EL (cell line): ENCODE measurements at places on chromosomes 12 and 14.

DNA sequence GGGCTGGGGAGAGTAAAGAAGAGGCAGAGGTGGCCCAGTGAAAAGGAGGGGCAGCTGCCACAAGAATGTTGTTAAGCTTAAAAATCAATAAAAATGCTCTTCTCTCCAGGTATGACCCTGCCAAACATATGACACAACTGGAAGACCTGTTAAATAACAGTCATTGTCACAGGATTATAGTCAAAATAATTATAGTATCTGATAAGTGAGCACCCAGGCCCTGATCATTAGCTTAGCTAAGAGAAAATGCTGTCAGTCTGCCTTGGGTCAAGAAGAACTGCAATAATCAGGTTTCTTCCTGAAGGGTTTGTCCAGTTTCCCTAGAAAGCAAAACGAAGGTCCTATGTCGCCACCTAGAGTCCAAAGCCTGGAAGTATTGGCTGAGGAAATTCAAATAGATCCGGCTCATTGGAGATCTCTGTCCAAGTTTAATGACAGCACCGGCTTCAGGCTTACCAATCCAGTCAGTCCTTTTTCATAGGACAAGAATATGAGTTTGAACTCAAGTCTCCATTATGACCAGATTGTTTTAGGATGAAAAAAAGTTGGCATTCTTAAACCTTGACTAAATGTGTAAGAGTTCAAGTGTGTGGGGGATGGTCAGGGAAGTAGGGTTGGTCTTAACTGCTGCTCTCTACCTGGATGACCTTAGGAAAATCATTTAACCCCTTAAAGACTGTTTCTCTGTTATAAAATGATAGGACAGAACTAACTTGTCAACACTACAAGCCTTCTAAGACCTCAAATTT is 22.5 kb upstream of the NKX2-8 start:
- DNase-seq = peak; percentile 64

- DNase-seq = no peak
These were observed 15.8 kb downstream of the SLC8B1 start for GRCh38 chr12:113318900-113319628.

- DNase-seq = peak; percentile 71
These were observed 79.5 kb downstream of the ARMH4 start for GRCh38 chr14:58072288-58073071.

- peak; percentile 27 for DNase-seq
These were observed 172.7 kb upstream of the OR4E1 start for GRCh38 chr14:21846227-21846885.

DNA sequence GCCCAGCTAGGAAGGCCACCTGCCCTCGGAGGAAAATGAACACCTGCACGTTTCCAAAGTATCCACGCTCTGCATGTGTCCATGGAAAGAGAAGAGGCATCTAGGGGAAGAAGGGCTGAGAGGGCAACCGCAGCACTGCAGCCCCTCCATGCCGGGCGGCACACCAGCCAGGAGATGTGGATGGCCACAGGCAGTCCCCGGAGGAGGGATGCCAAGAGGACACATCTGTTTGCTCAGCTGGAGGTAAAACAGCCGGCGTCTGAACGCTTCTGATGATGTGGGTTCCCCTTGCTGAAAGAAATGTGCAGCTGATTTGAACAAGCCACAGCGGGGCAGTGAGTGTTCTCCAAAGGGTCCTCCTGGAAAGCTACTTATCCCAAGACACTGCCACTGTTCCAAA is 34.0 kb downstream of the CHGA start:
- no peak for DNase-seq
